Ovary (tissue), 10 donors: ENCODE measurements at places on chromosomes 5 and 9. TPM values are rescaled to one million over a fixed set of nuclear protein-coding genes. Genes with fewer than 3 reads are reported as not detected.

Gene MYO10
- total RNA-seq, result 30.3 TPM

Gene ALDH1A1
- total RNA-seq, result 147 TPM

Gene CCNI2
- not detected for total RNA-seq

Gene ELOVL7
- total RNA-seq, result 5.9 TPM

Gene CTSV
- not detected for total RNA-seq

Gene CDKN2B-AS1
- 1.0 TPM for total RNA-seq

Gene LAMC3
- 3.3 TPM for total RNA-seq

Gene CATSPER3
- total RNA-seq, result 0.36 TPM

Gene IL17B
- total RNA-seq, result not detected

Gene ADAMTS13
- 3.6 TPM for total RNA-seq

Gene PCDHB12
- total RNA-seq, result 8.8 TPM

Gene PTGES
- total RNA-seq, result 1.8 TPM

Gene FOXD4L6
- total RNA-seq, result not detected

Gene TPRN
- 16.7 TPM for total RNA-seq

DNA sequence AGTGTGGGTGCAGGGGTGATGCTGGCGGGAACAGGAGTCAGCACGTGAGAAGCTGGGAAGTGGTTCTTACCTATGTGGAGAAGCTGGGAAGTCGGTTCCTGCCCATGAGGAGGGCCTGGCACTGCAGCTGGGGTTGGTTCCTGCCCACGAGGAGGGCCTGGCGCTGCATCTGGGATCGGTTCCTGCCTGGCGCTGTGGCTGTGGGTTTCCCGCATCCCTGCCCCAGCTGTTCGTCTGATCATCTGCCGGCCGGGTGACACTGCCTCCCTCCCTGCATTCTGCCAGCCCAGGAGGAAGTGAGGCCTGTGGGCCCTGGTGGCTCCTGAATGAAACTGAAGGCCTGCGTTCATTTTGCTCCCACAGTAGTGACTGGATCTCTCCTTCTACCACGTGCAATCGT lies 5.1 kb downstream of the OBP2A start:
- no peaks in the 10 kb centered on the region for H3K36me3 ChIP-seq
- no peak overlapping the region for H3K27ac ChIP-seq
- DNase-seq, result no peak
- H3K27me3 ChIP-seq, result no peaks in the 10 kb centered on the region

DNA sequence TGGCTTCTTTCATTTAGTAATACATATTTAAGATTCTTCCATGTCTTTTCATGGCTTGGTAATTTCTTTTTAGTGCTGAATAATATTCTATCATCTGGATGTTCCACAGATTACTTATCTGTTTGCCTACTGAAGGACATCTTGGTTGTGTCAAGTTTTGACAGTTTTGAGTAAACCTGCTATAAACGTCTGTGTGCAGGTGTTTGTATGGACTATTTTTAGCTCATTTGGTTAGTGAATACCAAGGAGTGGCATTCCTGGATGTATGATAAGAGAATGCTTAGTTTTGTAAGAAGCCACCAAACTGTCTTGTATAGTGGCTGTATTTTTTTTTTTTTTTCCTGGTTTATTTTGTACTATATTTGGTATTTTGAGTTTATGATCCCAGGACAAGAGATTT lies 38.4 kb downstream of the PRRC1 start:
- no peak overlapping the region for H3K4me3 ChIP-seq
- no peaks in the 10 kb centered on the region for H3K4me1 ChIP-seq
- no peaks in the 10 kb centered on the region for H3K36me3 ChIP-seq
- no peak overlapping the region for H3K27ac ChIP-seq

GRCh38 chr9:38037981-38038306 lies 31.1 kb downstream of the SHB start:
- no peak overlapping the region for H3K4me3 ChIP-seq
- no peaks in the 10 kb centered on the region for H3K36me3 ChIP-seq
- peaks cover 3% of the 10 kb centered on the region for H3K4me1 ChIP-seq
- H3K27ac ChIP-seq, result no peak overlapping the region

DNA sequence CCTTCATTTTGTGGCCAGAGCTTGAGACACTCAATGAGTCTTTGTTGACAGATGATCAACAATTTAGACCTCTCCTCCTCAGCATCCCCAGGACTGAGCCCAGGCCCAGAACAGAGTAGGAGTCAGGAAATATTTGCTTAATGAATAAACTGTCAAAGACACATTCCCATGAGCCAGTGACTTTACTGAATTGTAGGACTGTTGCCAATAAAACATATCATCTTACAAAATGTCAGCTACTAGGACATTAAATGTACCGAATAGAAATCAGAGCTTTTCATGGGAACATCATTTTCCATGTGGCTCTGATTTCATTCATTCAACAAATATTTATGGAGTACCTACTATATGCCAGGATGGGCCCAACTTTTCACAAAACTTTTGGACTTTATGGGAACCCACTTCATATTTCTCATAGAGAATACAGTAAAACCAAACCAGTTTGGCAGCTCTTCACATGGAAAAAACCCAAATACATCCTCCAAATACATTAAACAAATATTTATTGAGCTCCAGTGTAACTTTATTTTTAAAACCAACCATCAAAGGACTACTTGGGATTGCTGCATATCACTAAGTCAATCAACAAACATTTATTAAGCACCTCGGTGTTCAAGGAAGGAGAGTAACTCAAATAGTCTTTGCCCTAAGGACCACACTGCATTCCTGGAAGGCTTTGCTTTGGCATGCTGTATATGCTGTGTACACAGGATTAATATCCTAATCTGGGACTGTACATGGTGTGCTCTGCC lies 11.4 kb downstream of the VDAC1 start:
- H3K27ac ChIP-seq, result no peak overlapping the region
- H3K36me3 ChIP-seq, result no peaks in the 10 kb centered on the region
- H3K4me3 ChIP-seq, result no peak overlapping the region
- DNase-seq, result no peak
- H3K27me3 ChIP-seq, result no peaks in the 10 kb centered on the region
- peaks cover 16% of the 10 kb centered on the region for H3K4me1 ChIP-seq

GRCh38 chr5:6820851-6821479 lies 107.7 kb downstream of the TENT4A start:
- H3K4me1 ChIP-seq, result no peaks in the 10 kb centered on the region
- no peak for DNase-seq
- no peak overlapping the region for H3K4me3 ChIP-seq
- H3K36me3 ChIP-seq, result no peaks in the 10 kb centered on the region
- no peaks in the 10 kb centered on the region for H3K27me3 ChIP-seq

DNA sequence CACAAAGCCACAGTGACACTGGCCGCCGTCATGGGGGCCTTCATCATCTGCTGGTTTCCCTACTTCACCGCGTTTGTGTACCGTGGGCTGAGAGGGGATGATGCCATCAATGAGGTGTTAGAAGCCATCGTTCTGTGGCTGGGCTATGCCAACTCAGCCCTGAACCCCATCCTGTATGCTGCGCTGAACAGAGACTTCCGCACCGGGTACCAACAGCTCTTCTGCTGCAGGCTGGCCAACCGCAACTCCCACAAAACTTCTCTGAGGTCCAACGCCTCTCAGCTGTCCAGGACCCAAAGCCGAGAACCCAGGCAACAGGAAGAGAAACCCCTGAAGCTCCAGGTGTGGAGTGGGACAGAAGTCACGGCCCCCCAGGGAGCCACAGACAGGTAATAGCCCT lies 26.1 kb downstream of the HRH2 start:
- no peaks in the 10 kb centered on the region for H3K27me3 ChIP-seq

DNA sequence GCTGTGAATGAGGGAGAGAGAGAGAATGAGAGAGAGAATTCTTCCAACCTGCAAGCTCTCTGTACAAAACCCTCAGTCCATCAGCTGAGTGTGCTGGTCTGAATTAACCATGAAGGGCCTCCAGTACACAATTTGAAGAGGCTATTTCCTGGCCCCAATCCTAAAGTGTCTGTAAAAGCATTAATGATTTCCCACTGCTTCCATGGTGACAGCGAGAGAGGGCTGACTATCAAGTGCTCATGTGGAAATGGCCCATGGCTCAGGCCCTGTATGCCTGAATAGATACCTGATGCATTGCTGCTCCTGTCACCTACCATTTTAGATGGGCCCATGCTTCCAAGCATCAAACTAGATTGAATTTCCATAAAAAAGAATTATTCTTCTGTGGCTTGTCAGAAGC lies 592.4 kb downstream of the KIF4B start:
- DNase-seq, result no peak
- H3K36me3 ChIP-seq, result no peaks in the 10 kb centered on the region
- no peak overlapping the region for H3K4me3 ChIP-seq
- no peaks in the 10 kb centered on the region for H3K4me1 ChIP-seq

DNA sequence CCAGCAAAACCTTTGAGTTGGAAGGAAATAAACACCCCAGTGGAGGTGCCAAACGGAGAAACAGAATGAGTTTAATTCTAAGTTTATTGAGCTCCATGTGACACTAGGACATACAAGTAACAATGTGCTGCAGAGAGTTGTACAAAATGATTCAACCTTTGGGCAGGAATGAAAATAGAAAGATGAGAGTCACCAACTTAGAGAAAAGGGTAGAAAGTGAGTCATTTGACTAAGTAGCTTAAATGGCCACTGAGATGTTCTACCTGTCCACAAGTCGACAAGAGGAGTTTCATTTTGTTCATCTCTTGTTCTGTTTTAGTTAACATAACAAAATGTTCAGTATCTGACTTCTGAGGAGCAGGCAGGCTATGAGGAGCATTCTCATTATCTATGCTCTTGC lies 284.7 kb downstream of the NR2F1-AS1 start:
- no peaks in the 10 kb centered on the region for H3K4me1 ChIP-seq
- no peak overlapping the region for H3K27ac ChIP-seq
- H3K36me3 ChIP-seq, result no peaks in the 10 kb centered on the region
- H3K27me3 ChIP-seq, result no peaks in the 10 kb centered on the region
- H3K4me3 ChIP-seq, result no peak overlapping the region

- H3K4me3 ChIP-seq, result no peak overlapping the region
- no peak overlapping the region for H3K27ac ChIP-seq
- DNase-seq, result no peak
- H3K4me1 ChIP-seq, result no peaks in the 10 kb centered on the region
- H3K36me3 ChIP-seq, result no peaks in the 10 kb centered on the region
- H3K27me3 ChIP-seq, result no peaks in the 10 kb centered on the region
Measured at GRCh38 chr5:152097128-152097527, 172.5 kb upstream of the GLRA1 start.

GRCh38 chr5:178236679-178237078 lies 4.1 kb upstream of the PHYKPL start:
- H3K27ac ChIP-seq, result no peak overlapping the region
- peaks cover under 1% of the 10 kb centered on the region for H3K4me1 ChIP-seq
- H3K36me3 ChIP-seq, result no peaks in the 10 kb centered on the region
- DNase-seq, result no peak
- no peaks in the 10 kb centered on the region for H3K27me3 ChIP-seq

GRCh38 chr9:117145081-117145480 lies 269.8 kb downstream of the ASTN2 start:
- no peaks in the 10 kb centered on the region for H3K27me3 ChIP-seq
- H3K4me1 ChIP-seq, result no peaks in the 10 kb centered on the region
- H3K36me3 ChIP-seq, result no peaks in the 10 kb centered on the region
- H3K27ac ChIP-seq, result no peak overlapping the region

GRCh38 chr9:98960409-98960808 lies 16.7 kb downstream of the COL15A1 start:
- H3K27ac ChIP-seq, result no peak overlapping the region
- no peak for DNase-seq
- peaks cover 9% of the 10 kb centered on the region for H3K4me1 ChIP-seq
- H3K36me3 ChIP-seq, result no peaks in the 10 kb centered on the region
- H3K27me3 ChIP-seq, result no peaks in the 10 kb centered on the region
- no peak overlapping the region for H3K4me3 ChIP-seq

GRCh38 chr9:974031-974995 lies 2.1 kb upstream of the DMRT3 start:
- no peak overlapping the region for H3K27ac ChIP-seq
- no peaks in the 10 kb centered on the region for H3K36me3 ChIP-seq
- DNase-seq, result no peak
- peaks cover 11% of the 10 kb centered on the region for H3K4me1 ChIP-seq
- peaks cover 3% of the 10 kb centered on the region for H3K27me3 ChIP-seq

- H3K27me3 ChIP-seq, result no peaks in the 10 kb centered on the region
- no peak overlapping the region for H3K4me3 ChIP-seq
- no peaks in the 10 kb centered on the region for H3K36me3 ChIP-seq
- H3K4me1 ChIP-seq, result no peaks in the 10 kb centered on the region
- no peak overlapping the region for H3K27ac ChIP-seq
- DNase-seq, result no peak
Measured at GRCh38 chr5:63286724-63287123, 675.5 kb downstream of the HTR1A start.

DNA sequence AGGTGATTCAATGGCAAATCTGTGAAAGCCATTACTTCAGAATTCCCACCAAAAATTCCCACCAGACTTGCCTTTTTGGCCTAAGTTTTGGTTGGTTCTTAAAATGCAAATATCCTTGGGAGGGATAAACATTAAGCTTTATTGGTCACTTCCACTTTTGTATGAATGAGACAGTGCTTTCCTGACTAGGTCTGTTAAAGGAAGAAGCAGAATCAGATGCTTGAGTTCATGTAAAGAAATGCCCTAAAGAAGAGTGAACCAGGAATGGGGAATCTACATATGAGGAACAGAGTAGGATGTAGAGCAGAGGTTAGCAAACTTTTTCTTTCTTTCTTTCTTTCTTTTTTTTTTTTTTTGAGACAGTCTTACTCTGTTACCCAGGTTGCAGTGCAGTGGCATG lies 129.3 kb downstream of the GCNT1 start:
- H3K4me1 ChIP-seq, result no peaks in the 10 kb centered on the region
- no peaks in the 10 kb centered on the region for H3K27me3 ChIP-seq

- no peaks in the 10 kb centered on the region for H3K27me3 ChIP-seq
- H3K36me3 ChIP-seq, result no peaks in the 10 kb centered on the region
- DNase-seq, result no peak
- H3K4me3 ChIP-seq, result no peak overlapping the region
Measured at GRCh38 chr5:81212211-81212751, 20.8 kb upstream of the CKMT2 start.

DNA sequence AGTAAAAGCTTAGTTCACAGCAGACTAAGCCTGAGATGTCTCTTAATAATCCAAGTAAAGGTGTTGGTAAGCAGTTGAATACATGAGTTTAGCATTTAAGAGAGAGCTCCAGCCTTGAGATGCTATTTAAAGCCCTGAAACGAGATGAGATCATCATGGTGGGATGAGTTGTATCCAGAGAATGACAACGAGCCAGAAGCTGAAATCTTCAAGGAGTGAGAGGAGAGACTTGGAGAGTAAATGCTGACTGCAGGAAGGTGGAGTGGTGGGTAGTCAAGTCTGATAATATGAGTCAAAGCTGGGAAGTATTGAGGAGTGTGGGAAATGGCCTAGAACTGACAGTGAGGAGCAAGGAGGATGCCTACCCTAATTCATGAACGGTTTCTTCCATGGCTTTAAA lies 53.7 kb downstream of the PLAC8L1 start:
- no peak overlapping the region for H3K4me3 ChIP-seq
- H3K27ac ChIP-seq, result no peak overlapping the region
- DNase-seq, result no peak
- H3K27me3 ChIP-seq, result no peaks in the 10 kb centered on the region
- no peaks in the 10 kb centered on the region for H3K4me1 ChIP-seq
